ENCODE measurements at places on chromosomes 5 and 9.

- no peak for DNase-seq
These were observed 92.9 kb downstream of the NDFIP1 start for GRCh38 chr5:142201471-142201887.

DNA sequence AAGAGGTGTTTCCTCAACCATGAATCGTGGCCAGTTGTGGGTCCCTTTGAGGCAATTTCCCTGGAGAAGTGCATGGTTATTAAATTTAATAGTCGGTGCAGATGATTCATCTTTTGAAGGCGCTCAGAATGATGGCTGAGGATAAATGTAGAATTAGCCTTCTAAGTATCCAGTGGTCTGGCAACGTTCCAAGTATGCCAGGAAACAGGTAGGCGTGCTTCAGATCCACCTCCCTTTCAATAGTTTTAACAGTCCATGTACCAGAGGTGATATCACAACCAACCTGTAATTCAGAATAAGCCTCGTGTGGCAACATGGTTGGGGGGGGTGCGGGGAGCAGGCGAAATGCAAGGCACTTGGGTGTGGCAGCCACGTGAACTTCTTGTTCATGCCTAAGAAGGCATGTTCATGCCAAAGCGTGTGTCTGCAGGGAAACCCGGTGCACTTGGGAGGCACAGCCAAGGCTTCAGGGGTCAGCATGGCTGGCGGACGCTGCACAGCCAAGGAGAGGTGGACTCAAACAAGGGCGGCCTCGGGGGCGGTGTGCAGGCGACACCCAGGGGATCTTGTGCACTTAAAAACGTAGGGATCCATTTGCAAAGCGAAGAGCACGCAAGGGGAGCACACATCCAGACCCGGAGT lies 5.2 kb upstream of the NKD2 start:
- DNase-seq, result no peak

- no peak for DNase-seq
These were observed 51.7 kb downstream of the FBXW11 start for GRCh38 chr5:171954721-171955120.

GRCh38 chr5:149452007-149452664 lies 73.0 kb upstream of the IL17B start:
- no peak for DNase-seq

DNA sequence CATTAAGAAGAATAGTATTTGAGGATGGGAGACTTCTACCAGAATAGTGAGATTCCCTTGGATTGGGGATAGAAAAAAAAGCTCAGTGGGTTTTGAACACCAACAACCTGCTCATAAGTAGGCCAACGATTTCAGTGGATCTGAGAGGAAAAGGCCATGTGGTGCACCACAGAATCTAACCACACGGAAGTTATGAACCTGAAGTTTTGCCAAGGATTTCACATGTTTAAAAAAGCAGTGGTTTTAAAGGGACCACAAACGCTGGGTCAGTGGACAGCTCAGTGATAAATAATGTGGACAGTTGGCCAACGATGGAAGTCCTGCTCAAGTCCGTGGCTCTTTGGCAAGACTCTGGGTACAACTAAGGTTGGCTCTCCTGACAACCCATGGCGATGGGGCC lies 107.2 kb upstream of the TXNDC8 start:
- DNase-seq, result no peak

GRCh38 chr5:78003450-78003849 lies 227.3 kb upstream of the TBCA start:
- no peak for DNase-seq

DNA sequence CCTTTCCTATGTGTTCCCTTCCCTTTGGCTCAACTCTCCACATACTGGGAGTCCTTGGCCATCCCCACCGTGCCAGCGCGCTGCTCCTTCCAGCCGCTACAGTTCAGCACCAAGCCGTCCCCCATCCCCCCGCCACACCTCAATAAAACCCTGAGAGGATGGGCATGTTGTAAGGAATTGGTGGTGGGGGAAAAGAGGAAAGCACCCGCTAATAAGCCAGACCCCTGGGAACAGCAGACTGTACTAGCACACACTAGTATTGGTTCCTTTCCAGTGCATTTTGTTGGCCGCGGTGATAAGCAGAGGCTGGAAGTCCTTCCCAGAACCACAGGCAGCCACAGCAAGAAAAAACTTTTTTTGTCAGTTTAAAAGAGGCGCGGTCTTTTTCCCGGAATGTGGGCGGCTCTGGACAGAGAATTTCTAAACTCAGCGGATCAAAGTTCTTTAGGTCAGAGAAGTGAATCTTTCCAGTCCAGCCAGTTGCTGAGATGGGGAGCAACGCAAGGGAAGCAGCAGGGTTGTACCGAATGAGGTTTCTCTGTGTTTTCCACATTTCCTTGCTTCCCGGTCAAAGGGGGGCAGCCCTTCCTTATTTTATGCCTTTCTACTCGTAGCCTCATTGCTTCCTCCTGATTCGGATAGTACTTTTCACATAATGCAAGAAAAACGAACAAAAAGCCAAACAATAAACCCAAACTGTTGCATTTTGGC lies 2.1 kb downstream of the CHSY3 start:
- no peak for DNase-seq

DNA sequence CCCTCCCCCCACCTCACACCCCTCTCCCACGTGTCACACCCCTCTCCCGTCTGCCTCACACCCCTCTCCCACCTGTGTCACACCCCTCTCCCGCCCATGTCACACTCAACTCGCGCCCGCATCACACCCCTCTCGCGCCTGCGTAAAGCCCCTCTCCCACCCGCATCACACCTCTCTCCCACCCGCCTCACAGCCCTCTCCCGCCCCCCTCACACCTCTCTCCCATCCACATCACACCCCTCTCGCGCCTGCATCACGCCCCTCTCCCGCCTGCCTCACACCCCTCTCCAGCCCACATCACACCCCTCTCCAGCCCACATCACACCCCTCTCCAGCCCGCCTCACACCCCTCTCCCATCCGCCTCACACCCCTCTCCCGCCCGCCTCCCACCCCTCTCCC lies 173.5 kb upstream of the FOXD4L5 start:
- DNase-seq, result no peak

DNA sequence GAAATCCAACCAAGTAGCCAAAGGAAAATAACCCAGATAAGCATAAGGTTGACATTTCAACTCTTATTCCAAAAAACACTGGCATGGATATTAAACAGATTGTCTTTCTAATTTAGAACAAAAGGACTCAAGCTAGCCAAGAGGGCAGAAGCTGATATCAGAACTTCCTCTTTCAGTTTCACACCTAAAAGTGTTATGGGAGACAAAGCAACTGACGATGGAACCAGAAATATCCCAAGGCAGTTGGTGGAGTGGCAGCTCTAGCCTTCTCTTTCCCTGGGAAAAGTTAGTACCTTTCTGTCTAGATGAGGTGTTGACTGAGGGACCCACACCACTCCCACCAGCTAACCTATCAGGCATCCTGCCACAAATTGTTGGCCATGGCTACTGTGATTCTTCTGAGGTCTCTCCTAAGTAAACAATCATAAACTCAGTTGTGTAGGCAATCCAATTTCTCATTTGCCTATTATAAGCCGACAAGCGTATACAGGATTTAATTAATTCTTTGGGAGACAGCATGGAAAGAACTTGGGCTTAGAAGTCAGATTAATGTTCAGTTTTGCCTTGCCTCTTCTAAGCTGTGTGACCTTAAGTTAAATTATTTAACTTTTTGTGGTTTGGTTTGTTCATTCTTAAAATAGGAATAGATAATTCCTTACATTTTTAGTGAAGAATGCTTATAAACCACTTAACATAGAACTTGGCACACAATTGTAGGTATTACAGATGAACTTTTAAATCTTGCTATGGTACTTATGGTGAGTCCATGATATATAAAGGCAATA lies 110.9 kb upstream of the ADAMTSL1 start:
- no peak for DNase-seq

GRCh38 chr5:51678330-51678729 lies 295.1 kb downstream of the ISL1 start:
- DNase-seq, result no peak

GRCh38 chr5:108728566-108729241 lies 19.0 kb upstream of the FER start:
- DNase-seq, result peak; percentile 23

- DNase-seq, result no peak
These were observed 754 bp downstream of the GFPT2 start for GRCh38 chr5:180352116-180353047.

DNA sequence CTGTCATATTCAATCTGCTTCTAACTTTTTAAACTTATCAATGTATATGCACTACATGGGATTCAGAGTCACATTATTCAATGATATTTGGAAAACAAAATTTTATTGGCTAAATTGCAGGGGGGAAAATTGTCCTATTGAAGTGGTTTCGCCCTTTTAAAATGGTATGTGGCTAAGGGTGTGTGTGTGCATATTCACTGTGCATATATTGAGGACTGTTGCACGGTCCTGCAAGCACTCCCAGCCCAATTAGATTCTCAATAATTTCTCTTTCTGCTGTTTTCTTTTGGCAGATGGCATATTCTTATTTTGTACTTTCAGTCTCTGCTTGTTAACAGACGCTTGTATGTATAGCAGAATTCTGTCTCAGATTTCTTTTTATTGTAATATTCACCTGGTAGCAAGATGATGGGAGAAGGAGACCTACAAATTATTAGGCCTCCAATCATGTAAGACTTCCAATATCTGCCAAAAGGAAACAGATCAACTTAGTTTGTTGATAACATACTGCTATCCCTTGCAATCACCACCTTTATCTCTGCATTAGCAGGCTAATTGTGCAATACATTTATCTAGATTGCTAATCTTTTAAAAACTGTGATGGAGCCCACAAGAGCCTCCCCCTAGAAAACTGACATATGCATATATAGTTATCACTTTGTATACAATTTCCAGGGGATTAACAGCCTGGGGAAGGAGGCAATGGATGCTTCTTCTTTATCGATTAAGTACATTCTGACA lies 411.5 kb downstream of the PLK2 start:
- no peak for DNase-seq

GRCh38 chr5:169591636-169592035 lies 8.1 kb downstream of the SPDL1 start:
- DNase-seq, result no peak

DNA sequence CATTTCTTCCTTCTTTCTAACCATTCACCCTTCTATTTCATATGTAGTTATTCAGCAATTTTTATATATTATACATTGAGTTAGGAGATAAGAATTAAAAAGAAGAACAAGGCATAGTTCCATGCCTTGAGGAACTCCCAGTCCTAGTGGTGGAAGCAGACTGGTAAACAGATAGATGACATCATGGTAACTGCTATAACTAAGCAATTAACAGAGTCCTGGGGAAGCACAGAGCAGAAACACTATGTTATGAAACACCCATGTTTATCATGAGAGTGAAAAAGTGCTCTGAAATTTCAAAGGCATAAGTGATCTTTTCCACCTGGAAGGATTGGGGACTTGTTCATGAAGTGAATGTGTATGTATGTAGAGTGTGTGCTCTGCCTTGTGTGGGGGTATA lies 14.6 kb downstream of the PAPPA start:
- DNase-seq, result no peak

- no peak for DNase-seq
These were observed 19.0 kb upstream of the TCOF1 start for GRCh38 chr5:150338546-150338945.

DNA sequence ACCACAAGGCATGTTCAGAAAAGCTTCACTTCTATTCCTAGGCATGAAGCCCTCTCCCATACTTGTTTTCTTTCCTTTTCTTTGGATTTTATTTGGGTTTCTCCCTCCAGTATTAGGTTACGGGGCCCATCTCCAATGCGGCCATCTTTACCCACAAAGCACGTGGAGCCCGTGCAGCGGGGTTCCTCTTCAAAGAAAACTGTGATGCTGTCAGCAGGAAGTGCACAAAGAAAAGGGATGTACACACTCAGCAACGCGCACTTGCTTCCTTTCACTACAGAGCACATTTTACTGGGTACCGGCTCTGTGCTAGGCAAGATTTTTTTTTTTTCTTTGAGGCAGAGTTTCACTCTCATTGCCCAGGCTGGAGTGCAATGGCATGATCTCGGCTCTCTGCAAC lies 106.6 kb downstream of the COL23A1 start:
- no peak for DNase-seq

DNA sequence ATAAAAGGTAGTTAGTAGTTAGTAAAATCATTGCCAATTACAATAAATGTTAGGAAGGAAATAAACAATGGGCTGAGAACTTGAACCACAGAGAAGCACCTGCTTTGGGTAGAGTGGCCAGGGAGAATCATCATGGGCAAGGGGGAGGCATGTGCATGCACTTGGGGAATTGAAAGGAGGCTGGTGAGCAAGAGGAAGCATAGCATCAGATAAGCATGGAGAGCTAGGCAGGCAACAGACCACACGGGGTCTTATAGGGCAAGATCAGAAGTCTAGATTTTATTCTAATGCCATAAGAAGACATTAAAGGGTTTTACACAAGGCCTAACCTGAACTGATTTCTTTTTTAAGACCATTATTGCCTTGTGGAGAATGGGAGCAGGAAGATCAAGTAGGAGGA lies 93.4 kb downstream of the PIP5K1B start:
- no peak for DNase-seq

DNA sequence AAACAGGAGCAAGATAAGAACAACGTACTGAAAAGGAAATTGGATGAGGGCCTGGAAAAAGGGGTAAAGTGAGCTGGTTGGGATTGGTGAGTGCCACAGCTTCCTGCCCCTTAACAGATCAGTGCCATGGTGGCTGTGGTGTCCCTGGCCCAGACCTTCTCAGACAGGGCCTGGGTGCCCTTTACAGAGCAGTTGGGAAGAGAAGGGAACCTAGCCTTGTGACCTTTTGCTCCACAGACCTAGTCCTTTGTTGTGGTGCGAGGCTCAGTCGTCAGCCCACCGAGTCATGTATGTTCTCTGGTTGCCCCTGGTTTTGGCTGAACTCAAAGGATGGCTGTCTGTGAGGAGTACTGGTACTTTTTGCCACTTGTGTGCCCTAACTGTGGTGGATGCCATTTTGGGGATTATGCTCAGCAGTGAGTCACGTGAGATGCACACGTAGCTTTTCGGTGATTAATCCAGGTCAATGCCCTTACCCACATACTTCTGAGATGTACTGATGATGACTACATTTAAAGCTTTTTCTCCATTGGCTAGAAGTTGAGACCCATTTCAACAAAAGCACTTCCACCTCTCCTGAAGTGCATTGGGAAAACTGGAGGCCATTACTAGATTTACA lies 48.4 kb downstream of the EXOSC2 start:
- DNase-seq, result no peak

GRCh38 chr9:99262949-99263418 lies 40.9 kb downstream of the SEC61B start:
- DNase-seq, result no peak

GRCh38 chr9:3909966-3910650 lies 384.3 kb upstream of the RFX3 start:
- DNase-seq, result no peak

DNA sequence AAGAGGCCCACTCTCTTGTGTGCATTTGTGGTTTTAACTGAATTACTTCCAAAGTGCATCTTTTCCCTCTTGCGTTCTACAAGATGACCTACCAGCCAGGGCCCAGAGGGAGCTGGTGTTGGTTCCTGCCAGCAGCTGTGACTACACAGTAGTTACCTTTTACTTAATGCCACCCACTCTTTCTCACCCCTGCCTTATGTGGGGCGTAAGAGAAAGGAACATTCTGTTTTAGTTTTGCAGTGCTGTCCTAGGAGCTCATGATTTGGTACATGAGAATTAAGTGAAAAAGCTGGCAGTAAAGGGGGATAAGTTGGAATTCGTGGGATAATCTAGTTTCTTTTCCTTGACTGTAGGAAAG lies 45.4 kb downstream of the RCL1 start:
- no peak for DNase-seq

Data from central memory CD8-positive, alpha-beta T cell (primary cell).